ENCODE measurements at places on chromosomes 5 and 9.
A peak's percentile ranks its signal among the peaks of the same experiment; 100 is the strongest.

DNA sequence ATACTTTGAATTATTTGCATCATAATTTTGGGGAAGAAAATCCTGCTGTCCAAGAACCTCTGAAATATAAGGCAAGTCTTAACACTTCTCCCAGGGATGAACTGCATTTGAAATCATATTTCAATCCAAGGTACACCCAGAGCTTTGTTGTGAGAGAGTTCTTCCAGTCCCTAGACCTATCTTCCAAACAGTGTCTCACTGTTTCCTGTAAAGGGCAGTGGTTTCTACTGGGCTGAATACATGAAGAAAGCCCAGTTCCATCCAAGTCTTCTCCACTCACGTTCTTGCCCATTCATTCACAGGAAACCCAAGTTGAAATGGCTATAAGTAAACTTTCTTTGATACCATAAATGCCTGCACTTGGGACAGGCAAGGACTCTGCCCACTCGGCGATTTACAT is 108.3 kb upstream of the LHFPL2 start:
- DNase-seq, result no peak

DNA sequence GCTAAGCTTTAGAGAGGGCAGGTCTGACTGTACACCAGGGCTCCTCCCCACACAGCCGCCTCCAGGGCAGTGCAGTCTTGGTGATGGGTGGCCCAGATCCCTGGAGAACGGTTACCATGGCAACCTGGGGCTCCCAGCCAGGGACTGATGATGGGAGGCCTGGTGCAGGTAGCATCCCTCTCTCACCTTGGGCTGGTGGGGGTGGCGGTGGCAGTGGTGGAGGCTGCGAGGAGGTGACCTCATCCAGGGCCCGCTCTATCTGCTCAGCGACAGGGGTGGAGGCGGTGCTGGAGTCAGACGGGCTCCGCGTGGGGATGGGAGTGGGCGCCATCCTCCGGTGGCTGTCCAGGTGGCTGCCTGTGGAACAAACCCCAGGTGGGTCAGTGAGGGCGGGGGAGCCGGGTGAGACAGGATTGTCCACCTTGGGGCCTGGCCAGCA is 12.3 kb downstream of the PRR7 start:
- DNase-seq, result no peak

DNA sequence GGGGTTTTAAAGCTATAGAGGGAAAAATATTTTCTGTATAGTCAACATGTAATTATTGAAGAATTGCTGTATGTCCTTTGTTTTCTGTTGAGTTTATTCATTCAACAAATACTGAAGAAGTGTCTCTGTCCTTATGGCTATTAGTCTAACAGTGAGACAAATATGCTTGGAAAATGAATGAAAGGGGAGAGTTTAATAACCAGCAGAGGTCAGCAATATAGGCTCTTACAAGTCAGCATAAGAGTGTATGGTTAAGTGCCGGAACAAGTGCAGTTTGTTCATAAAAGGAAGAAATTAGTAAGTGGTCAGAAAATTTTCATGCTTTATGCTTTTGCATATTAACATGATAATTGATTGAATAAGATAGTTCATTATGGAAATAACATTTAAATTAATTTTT is 3.6 kb downstream of the SCAMP1 start:
- no peak for DNase-seq

GRCh38 chr5:14251733-14252132 is 108.6 kb downstream of the TRIO start:
- no peak for DNase-seq

- DNase-seq, result no peak
These were observed 599 bp downstream of the KIAA1191 start for GRCh38 chr5:176360894-176361436.

GRCh38 chr5:173515526-173515925 is 100.9 kb downstream of the BOD1 start:
- DNase-seq, result no peak

DNA sequence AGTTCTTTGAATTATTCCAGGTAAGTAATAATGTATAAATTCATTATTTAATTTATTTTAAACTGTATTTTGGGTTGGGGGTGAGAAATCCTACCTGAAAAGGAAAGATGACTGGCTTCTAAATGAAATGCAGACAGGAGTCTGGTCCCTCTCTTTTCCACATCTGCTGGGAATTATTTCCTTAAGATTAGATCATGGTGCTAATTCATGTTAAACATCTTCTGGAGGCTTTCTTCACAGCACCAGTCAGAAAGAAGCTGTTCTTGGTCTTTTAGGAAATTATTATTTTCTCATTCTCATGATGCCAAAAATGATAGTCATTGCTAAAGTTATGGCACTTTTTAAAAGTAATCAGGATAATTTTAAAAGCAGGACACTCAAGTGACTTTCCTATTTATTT is 254.2 kb downstream of the CWC27 start:
- DNase-seq, result no peak

DNA sequence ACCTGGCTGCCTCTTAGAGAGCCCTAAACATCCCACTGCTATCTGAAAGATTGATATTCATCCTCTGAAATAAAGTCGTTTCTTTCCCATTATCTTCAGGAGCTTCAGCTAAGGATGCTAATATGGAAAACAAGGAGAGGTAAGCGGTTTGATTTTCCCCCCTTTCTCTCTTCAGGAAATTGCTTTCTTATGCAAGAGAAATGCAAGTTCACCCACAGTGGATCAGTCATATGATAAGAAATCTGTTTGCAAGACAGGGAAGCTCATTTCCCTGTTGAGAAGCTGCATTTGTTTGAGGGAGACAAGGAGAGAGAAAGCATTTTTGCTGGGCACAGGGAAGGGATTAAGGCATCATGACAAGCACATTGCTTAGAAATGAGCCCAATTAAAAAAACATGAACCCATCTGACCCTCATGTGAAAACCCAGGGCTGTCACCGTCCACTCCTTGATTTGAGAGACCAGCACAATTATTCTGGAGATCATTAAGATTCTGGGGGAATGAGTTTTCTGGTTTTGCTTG is 53.7 kb upstream of the BOD1 start:
- no peak for DNase-seq

GRCh38 chr9:23606107-23606506 is 219.9 kb downstream of the ELAVL2 start:
- DNase-seq, result no peak

DNA sequence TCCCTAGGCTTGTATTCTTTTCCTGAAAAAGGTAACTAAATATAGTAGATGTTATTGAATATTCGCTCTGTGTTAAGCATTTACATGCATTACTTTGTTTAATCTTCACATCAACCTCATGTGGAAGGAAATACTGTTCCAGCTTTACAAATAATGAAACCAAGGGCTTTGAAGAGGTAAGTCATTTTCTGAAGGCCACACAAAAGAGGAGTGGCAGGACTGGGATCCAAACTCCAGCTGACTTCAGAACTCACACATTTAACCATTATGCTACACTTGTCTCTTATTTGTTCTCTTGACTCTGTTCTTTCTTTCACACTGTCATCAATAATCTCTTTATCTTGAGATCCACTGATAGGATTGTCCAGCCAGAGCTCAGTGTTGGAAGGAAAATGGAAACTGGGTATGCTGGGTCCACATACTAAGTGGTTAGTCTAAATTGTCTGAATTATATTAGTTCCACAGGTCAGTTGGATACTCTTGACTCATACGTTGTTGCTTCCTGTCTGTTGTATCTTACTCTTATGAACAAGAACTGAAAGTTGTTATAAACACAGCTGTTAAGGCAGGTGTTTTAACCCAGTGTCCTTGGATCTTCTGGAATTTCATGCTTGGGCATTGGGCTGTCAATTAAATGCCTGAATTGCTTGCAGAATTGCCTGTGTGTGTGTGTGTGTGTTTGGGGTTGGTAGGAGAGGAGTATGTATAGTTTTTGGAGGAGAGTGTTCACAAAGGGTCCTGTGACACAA is 65.6 kb downstream of the TLE4 start:
- no peak for DNase-seq

GRCh38 chr5:52864371-52864770 is 76.7 kb downstream of the ITGA1 start:
- DNase-seq, result peak; percentile 18

- DNase-seq, result no peak
These were observed 11.1 kb upstream of the NADK2 start for GRCh38 chr5:36252722-36253365.

- DNase-seq, result no peak
These were observed 48.9 kb downstream of the PTPN3 start for GRCh38 chr9:109449036-109449798.

- DNase-seq, result no peak
These were observed 101.3 kb downstream of the AGTPBP1 start for GRCh38 chr9:85640425-85640824.

GRCh38 chr5:93800988-93801811 is 59.8 kb upstream of the POU5F2 start:
- DNase-seq, result peak; percentile 16

DNA sequence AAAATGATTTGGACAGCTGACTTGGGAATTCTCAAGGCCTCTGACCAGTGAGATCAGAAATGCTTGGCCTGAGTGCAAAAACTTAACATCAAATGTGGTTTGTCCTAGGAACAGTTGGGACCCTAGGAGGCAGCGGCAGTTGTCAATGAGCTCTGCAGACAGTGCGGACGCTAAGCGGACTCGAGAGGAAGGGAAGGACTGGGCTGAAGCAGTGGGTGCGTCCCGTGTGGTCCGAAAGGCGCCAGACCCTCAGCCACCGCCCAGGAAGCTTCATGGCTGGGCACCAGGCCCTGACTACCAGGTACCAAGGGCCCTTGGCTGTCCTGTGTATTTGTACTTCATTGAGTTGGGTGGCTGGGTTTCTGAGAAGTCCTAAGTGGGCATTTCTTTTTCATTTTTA is 43.7 kb upstream of the POMT1 start:
- DNase-seq, result no peak

DNA sequence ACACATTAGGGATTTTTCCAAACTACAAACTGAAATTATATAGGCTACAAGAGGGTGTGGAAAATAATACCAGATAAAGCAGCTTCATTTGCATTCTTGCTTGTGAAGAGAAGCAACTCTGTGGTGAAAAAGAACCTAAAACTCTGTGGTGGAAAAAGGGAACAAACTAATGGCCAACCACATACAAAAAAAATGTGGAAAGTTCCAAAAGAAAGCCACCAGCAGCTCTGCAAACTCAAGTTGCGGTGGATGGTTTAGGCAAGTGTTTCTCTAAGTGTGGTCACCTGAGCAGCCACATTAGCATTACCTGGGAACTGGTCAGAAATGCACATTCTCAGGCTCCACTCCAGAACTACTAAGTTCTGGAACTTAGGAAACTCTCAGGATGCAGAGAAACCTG is 586.4 kb downstream of the ACTL7B start:
- DNase-seq, result no peak

GRCh38 chr5:50559955-50560354 is 106.5 kb upstream of the PARP8 start:
- DNase-seq, result no peak

GRCh38 chr9:123796094-123796493 is 133.8 kb downstream of the DENND1A start:
- DNase-seq, result no peak

DNA sequence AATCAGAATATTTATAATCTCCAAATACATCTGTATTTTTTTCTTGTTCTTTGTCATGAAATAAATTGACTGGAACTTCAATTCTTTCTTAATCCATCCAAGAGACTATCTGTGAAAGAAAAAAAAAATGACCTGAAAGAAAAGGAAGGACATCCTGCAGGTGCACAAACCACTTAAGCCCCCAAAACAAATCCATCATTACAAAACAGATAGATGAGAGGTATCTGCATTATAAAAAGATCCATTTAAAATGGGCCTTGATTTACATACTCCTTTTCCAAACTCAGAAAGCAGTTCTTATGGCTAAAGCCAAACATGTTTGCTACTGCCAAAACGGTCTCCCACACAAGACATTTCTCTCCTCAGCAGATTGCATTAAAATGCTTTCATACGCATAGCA is 85.5 kb downstream of the ELAVL2 start:
- DNase-seq, result no peak

DNA sequence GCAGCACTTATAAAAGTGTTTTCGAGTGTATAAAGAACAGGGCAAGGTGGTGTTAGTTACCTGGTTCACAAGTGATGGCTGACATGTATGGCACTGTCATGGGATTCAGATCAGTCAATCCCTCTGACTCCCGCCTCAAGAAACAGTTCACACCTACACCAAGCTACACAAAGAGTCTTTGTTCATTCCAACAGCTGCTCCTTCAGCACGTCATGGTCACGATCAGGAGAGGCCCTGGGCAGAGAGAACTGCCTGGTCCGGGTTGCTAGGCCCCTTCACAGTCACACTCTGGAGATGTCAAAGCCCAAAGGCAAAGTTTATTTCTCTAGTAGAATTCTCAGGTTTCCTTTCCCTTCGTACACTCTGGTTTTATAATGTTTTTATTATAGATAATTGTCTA is 426.7 kb downstream of the ZSWIM6 start:
- no peak for DNase-seq

DNA sequence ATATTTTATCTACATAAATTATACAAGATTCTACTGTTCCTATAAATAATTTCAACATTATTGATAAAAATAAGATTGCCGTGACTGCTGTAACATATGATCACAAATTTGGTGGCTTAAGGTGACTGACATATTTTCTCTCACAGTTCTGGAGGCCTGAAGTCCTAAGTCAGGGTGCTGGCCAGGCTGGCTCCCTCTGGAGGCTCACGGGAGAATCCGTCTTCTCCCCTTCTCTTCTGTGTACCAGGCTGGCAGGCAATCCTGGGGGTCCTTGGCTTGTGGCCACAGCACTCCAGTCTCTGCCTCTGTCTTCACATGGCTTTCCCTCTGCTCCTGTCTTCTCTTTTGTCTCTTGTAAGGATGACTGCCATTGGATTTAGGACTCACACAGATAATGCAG is 31.7 kb upstream of the IRX2 start:
- no peak for DNase-seq

GRCh38 chr5:74538206-74538661 is 102.3 kb downstream of the ENC1 start:
- DNase-seq, result peak; percentile 61

DNA sequence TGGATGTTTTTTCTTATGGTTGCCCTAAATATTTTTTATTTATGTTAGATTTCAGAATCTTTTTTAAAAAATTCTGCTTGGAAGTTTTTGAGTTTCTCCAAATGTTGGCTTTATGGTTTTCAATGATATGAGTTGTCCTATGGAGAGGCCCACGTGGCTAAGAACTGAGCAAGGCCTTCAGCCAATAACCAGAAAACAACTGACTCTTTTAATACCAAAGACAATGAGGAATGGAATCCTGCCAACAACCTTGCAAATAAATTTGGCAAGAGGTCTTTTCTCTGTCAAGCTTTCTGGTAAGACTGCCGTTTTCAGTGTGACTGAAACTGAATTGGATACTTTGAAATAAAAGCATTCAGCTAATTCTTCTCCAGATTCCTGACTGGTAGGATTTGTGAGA is 1740.1 kb upstream of the WWC1 start:
- no peak for DNase-seq

Data from heart right ventricle (tissue), 16 donors.